Left renal cortex interstitium (tissue), 4 donors: ENCODE measurements at places on chromosomes 7 and 10. TPM values are rescaled to one million over a fixed set of nuclear protein-coding genes. Genes with fewer than 3 reads are reported as not detected.

GRCh38 chr10:44008270-44008916 lies 359.7 kb upstream of the ZNF32 start:
- DNase-seq = no peak

DNA sequence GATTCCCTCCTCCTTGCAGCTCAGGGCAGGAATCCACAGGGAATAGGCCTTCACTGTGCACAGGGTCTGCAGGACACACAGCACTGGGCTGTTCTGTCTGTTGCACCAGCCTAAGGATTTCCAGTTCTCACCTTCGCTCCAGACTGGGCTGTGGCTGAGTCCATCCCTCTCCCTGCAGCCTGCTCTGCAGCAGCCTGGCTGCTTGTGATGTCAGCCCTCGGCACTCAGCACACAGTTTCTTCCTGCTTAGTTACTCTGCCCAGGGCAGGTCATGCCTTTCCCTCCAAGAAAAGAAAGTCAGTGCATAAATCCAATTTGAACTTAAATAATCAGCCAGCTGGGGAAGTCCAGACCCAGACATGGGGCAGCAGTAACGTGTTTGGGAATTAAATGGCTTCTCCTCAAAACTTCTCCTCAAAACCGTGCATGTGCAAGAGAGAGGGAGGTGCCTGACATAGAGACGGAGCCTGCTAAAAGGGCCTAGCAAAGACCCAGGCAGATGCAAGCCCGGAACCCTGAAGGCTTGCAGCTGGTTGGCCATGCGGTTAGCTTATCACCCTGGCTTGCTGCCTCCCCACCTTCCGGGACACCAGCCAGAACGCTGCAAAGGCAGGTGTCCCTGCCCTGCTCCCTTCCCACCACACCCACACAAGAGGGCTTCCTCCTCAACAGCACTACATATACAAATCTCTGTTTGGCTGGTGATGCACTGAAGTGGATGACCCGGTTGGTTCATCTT lies 10.9 kb upstream of the GDF2 start:
- no peak for DNase-seq

DNA sequence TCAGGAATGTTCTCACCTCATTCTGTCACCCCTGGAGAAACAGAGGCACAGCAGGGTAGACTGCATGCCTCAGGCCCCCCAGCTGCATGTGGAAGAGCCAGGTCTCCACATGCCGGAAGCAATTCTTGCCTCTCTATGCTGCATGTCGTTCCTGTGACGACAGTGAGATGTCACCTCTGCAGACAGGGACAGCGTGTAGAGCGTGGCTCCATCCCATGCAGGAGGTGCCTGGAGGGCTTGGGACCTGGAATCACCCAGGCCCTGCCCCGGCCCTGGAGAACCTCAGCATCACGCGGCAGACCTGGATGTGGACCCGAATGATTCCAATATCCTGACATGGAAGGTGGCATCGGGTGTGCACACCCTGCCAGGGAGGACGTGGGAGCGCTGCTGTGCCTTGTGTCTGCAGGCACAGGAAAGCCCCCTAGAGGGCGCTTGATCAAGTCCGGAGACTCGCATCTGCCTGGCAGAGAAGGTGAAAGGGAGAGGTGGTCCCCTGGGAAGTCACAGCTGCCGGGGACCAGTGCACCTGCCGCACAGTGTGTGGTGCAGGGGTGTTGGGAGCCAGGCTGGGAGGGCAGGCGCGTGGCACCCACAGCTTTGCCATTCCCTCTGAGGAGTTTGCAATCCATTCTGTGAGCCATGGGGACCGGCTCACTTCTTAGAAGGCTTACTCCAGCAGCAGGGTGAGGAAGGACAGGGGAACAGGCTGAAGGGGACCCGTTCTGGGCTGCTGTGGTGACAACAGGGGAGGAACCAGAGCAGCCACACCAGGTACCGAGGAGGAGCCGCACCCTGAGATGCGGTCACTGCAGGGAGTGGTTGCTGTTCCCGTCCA lies 45.3 kb upstream of the EN2 start:
- DNase-seq = peak; percentile 32

- no peak for DNase-seq
Measured at GRCh38 chr10:5805711-5806110, 7.5 kb downstream of the GDI2 start.

DNA sequence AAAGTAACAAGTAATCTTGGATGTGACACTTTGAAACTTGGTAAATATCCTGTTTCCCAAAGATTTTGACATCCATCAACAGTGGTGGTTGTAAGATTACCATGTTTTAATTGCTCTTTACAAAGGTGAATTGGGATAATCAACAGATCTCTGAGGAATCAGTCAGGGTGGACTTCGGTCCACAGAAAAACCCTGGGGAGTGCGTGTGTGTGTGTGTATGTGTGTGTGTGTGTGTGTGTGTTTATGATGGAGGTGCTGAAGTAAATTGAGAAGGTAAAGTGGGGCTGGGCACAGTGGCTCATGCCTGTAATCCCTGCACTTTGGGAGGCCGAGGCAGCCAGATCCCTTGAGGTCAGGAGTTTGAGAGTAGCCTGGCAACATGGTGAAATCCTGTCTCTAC lies 12.0 kb upstream of the AUTS2 start:
- DNase-seq = no peak

The ZNF365 gene
- polyA plus RNA-seq = 0.41 TPM

The CTTNBP2 gene
- 23.2 TPM for polyA plus RNA-seq

- DNase-seq = no peak
Measured at GRCh38 chr10:29127731-29128130, 161.1 kb upstream of the LYZL1 start.

DNA sequence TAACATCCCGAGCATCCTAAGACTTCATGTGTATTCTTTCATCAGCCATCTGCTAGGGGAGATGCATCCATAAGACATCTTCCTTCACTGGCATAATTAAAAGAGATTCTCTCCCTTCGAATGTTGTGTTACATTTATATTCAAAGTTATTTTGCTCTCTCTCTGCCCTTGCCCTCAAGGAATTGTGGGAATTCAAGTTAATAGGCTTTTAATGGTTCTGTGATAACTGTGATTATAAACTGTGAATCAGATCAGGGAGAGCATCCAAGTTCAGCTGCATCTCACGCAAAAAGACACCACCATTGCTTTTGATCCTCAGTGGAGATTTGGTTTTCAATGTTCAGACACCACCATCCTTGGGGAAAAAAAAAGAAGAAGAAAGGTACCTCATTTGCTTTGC lies 9.2 kb upstream of the TEX36 start:
- no peak for DNase-seq
